ENCODE measurements at places on chromosomes 16 and 17. TPM values are rescaled to one million over a fixed set of nuclear protein-coding genes. Genes with fewer than 3 reads are reported as not detected.
A peak's percentile ranks its signal among the peaks of the same experiment; 100 is the strongest.

PIGL gene
- total RNA-seq = 28.1 TPM

KRT25 gene
- not detected for total RNA-seq

ACE gene
- total RNA-seq = 7.0 TPM

TBC1D28 gene
- total RNA-seq = 0.09 TPM

GPR142 gene
- not detected for total RNA-seq

SKAP1 gene
- 0.30 TPM for total RNA-seq

ASGR2 gene
- 0.30 TPM for total RNA-seq

MRPS7 gene
- 87.5 TPM for total RNA-seq

STX4 gene
- 31.3 TPM for total RNA-seq

PIGW gene
- 15.1 TPM for total RNA-seq

SLC9A5 gene
- total RNA-seq = 10.3 TPM

PROCA1 gene
- total RNA-seq = 31.7 TPM

KRT39 gene
- total RNA-seq = not detected

GRCh38 chr17:43171586-43172487, 823 bp downstream of the NBR1 start:
- no peaks in the 10 kb centered on the region for H3K27me3 ChIP-seq
- DNase-seq = no peak
- no peak overlapping the region for H3K4me3 ChIP-seq
- no peaks in the 10 kb centered on the region for H3K4me1 ChIP-seq
- no peak overlapping the region for H3K27ac ChIP-seq

- no peak for DNase-seq
- no peak overlapping the region for H3K27ac ChIP-seq
- H3K27me3 ChIP-seq = no peaks in the 10 kb centered on the region
Observed at GRCh38 chr17:16150251-16150856, 65.0 kb downstream of the NCOR1 start.

DNA sequence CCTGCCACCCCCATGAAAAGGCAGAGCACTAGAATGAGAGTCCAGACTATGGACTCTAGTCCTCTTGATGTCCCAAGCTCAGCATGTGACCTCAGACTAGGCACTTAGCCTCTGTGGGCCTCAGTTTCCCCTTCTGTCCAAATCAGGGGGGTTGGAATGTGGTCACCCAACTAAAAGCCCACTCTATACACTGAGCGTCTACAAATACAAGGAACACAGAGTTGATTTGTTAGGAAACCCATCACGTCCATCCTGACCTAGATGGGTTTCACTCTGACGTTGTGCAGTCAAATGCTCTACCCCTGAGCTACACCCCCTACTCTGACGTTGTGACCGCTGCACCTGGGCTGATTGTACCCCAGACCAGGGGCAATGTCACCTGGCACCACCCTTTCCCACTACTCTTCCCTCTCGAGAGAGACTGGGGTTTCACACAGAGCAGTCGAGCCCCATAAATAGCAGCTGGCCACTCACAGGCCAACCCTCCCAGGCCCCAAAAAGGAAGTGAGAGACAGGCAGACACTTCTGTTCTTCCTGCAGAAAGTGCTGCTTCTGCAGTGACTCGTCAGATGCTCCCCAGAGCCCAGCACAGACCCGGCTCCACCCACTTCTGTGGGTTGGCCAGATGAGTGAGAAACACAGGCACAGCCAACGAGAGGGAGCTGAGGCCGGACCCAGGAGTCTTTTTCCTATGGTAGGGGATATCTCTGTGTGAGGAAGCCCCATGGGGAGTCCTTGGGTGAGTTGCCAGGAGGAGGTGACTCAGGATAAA, 16.1 kb upstream of the TNFRSF13B start:
- H3K4me1 ChIP-seq = no peaks in the 10 kb centered on the region
- DNase-seq = no peak
- H3K36me3 ChIP-seq = no peaks in the 10 kb centered on the region
- H3K27ac ChIP-seq = no peak overlapping the region

- H3K27me3 ChIP-seq = no peaks in the 10 kb centered on the region
- peaks cover 45% of the 10 kb centered on the region for H3K36me3 ChIP-seq
- H3K27ac ChIP-seq = peak overlapping the region; percentile 22
- H3K4me3 ChIP-seq = no peak overlapping the region
Observed at GRCh38 chr17:20234276-20234675, 225.1 kb downstream of the SPECC1 start.

DNA sequence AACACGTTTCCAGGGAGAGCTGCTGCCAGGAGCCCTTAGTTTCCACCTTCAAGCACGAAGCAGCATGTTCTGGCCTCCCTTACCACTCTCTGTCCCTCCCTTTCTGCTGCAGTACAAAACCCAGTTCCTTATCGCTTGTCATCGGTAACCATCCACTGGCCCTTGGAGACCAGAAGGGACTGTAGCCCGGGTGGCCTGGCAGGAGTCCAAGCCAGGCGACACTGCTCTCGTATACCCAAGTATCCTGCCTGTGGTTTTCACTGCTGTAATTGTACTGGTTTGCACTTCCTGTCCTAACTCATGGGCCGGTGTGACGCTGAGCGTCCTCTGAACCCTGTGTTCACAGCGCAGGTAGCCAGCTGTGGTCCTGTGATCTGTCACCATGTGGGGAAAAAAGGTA, 81.1 kb downstream of the MAF start:
- no peak for DNase-seq
- no peak overlapping the region for H3K4me3 ChIP-seq
- peaks cover 3% of the 10 kb centered on the region for H3K4me1 ChIP-seq
- H3K27me3 ChIP-seq = peaks cover 1% of the 10 kb centered on the region
- no peaks in the 10 kb centered on the region for H3K36me3 ChIP-seq

- no peak for DNase-seq
- no peaks in the 10 kb centered on the region for H3K27me3 ChIP-seq
- H3K4me3 ChIP-seq = no peak overlapping the region
- H3K4me1 ChIP-seq = no peaks in the 10 kb centered on the region
- no peaks in the 10 kb centered on the region for H3K36me3 ChIP-seq
Observed at GRCh38 chr17:43468691-43469139, 15.1 kb upstream of the DHX8 start.

GRCh38 chr16:48447940-48448536, 62.8 kb upstream of the SIAH1 start:
- H3K27ac ChIP-seq = no peak overlapping the region
- no peak for DNase-seq
- no peaks in the 10 kb centered on the region for H3K36me3 ChIP-seq
- no peaks in the 10 kb centered on the region for H3K27me3 ChIP-seq

GRCh38 chr16:17510567-17510966, 39.8 kb upstream of the XYLT1 start:
- no peak overlapping the region for H3K27ac ChIP-seq
- no peak overlapping the region for H3K4me3 ChIP-seq
- peaks cover 8% of the 10 kb centered on the region for H3K27me3 ChIP-seq
- DNase-seq = no peak
- no peaks in the 10 kb centered on the region for H3K4me1 ChIP-seq

- H3K4me3 ChIP-seq = peak overlapping the region; percentile 81
- H3K27ac ChIP-seq = peak overlapping the region; percentile 45
- peak; percentile 81 for DNase-seq
- H3K4me1 ChIP-seq = peaks cover 8% of the 10 kb centered on the region
- H3K36me3 ChIP-seq = no peaks in the 10 kb centered on the region
- no peaks in the 10 kb centered on the region for H3K27me3 ChIP-seq
Observed at GRCh38 chr17:78484271-78485246, 92.6 kb downstream of the DNAH17 start.

GRCh38 chr17:75642784-75643642, 9.8 kb downstream of the SMIM5 start:
- no peak overlapping the region for H3K4me3 ChIP-seq
- no peaks in the 10 kb centered on the region for H3K36me3 ChIP-seq
- peak overlapping the region; percentile 80 for H3K27ac ChIP-seq

DNA sequence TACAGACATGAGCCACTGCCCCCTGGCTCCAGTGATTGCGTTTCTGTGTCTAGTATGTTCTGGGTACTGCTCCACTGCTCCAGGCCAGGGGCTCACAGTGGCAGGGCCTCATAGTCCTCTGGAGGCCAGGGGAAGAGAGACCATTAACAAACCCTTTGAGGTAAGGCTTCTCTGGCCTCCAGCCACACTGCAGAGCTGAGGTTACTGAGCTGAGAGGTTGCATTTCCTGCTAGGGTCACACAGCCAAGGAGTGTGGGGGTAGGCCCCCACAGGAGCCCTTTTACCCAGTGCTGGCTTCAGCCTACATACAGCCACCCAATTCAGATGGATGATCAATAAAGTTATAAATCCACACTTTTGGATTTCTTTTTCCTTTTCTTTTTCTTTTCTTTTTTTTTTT, 50.4 kb upstream of the DLX4 start:
- peaks cover 29% of the 10 kb centered on the region for H3K27me3 ChIP-seq
- DNase-seq = no peak
- H3K4me1 ChIP-seq = peaks cover 15% of the 10 kb centered on the region
- no peak overlapping the region for H3K4me3 ChIP-seq
- H3K27ac ChIP-seq = no peak overlapping the region

GRCh38 chr17:28161311-28161710, 118.8 kb downstream of the NLK start:
- H3K36me3 ChIP-seq = 0 out of 2 replicates have a peak, but pooled peaks cover 5% of the 10 kb centered on the region
- no peaks in the 10 kb centered on the region for H3K27me3 ChIP-seq
- peaks cover 11% of the 10 kb centered on the region for H3K4me1 ChIP-seq
- no peak overlapping the region for H3K27ac ChIP-seq

GRCh38 chr17:2937331-2938003, 125.9 kb downstream of the OR1D5 start:
- peaks cover 13% of the 10 kb centered on the region for H3K36me3 ChIP-seq
- H3K27me3 ChIP-seq = no peaks in the 10 kb centered on the region
- no peak overlapping the region for H3K4me3 ChIP-seq
- DNase-seq = no peak
- peak overlapping the region; percentile 79 for H3K27ac ChIP-seq
- H3K4me1 ChIP-seq = peaks cover 11% of the 10 kb centered on the region

DNA sequence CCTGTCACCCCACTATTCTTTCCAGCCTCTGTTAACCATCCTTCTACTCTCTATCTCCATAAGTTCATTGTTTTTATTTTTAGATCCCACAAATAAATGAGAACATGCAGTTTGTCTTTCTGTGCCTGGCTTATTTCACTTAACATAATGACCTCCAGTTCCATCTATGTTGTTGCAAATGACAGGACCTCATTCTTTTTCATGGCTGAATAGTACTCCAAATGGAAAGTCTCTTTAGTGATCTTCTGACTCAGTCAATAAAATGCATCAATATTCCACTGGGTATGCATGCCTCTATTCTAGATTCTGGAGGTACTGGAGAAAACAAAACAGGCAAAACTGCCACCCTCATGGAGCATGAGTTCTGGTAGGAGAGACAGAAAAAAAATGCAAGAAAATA, 459.0 kb downstream of the XYLT1 start:
- no peaks in the 10 kb centered on the region for H3K27me3 ChIP-seq
- no peak for DNase-seq
- no peak overlapping the region for H3K4me3 ChIP-seq
- H3K4me1 ChIP-seq = no peaks in the 10 kb centered on the region

DNA sequence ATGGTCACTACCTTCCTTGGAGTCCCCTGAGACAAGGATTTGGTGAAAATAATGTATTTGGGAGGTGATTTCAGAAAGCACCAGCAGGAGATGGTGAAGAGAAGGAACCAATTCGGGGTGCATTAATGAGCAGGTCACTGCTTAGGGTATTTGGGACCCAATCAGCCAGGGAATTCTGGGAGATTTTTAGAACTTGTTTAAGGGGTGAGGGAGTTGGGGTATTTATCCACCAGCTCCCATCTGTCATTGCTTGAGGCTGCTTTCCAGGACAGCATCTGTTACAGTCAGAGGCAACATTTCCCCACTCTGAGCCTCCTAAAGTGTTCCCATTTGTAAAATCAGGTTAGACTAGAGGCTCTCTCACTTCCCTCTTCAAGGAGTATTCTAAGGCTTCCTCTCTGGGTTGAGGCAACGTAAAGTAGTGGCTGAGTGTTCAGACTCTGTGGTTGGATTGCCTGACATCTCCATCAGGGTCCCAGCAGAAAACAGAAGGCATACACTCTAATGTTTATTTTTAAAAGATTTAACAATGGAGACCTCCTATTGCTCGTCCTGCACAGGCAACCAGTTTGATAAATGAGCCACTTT, 60.9 kb downstream of the CLEC19A start:
- DNase-seq = no peak
- H3K36me3 ChIP-seq = 0 out of 2 replicates have a peak, but pooled peaks cover 3% of the 10 kb centered on the region
- H3K4me3 ChIP-seq = no peak overlapping the region
- H3K27me3 ChIP-seq = peaks cover 2% of the 10 kb centered on the region

DNA sequence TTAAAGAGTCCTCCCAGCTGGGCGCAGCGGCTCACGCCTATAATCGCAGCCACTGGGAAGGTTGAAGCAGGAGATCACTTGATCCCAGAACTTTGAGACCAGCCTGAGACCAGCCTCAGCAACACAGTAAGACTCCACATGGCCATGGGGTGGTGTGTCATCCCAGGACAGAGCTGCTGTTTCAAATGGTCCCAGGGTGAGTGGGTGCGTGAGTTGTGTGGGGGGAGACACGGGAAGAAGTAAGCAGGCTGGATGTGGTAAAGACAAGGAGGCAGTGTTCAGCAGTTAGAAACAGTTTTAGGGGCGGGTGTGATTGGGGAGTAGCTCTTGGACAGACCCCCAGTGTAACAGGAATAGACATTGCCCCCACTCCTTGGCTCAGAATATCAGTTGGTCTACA, 3.8 kb downstream of the SHPK start:
- H3K4me1 ChIP-seq = peaks cover 10% of the 10 kb centered on the region
- H3K4me3 ChIP-seq = no peak overlapping the region

- H3K4me1 ChIP-seq = peaks cover 18% of the 10 kb centered on the region
- H3K36me3 ChIP-seq = peaks cover 18% of the 10 kb centered on the region
- H3K27me3 ChIP-seq = no peaks in the 10 kb centered on the region
- H3K27ac ChIP-seq = peak overlapping the region; percentile 91
- DNase-seq = peak; percentile 21
- peak overlapping the region; percentile 95 for H3K4me3 ChIP-seq
Observed at GRCh38 chr16:4426021-4426684, 485 bp downstream of the DNAJA3 start.

- no peak for DNase-seq
- H3K4me1 ChIP-seq = peaks cover 45% of the 10 kb centered on the region
- no peak overlapping the region for H3K4me3 ChIP-seq
- H3K36me3 ChIP-seq = no peaks in the 10 kb centered on the region
- no peaks in the 10 kb centered on the region for H3K27me3 ChIP-seq
Observed at GRCh38 chr16:66689282-66689681, 7.3 kb downstream of the CMTM4 start.

GRCh38 chr16:67415872-67416793, at the start of gene ZDHHC1:
TSS of gene ZDHHC1 (minus strand) at chr16:67416477. CDS start at chr16:67407775, 8,702 bp downstream.
- peak; percentile 83 for DNase-seq
- H3K4me3 ChIP-seq = peak within 1 kb of the TSS; percentile 73
- no peaks in the 10 kb centered on the region for H3K36me3 ChIP-seq

- H3K27ac ChIP-seq = no peak overlapping the region
- no peaks in the 10 kb centered on the region for H3K27me3 ChIP-seq
- DNase-seq = no peak
- H3K4me3 ChIP-seq = no peak overlapping the region
Observed at GRCh38 chr16:3959148-3959547, 78.6 kb upstream of the CREBBP start.

DNA sequence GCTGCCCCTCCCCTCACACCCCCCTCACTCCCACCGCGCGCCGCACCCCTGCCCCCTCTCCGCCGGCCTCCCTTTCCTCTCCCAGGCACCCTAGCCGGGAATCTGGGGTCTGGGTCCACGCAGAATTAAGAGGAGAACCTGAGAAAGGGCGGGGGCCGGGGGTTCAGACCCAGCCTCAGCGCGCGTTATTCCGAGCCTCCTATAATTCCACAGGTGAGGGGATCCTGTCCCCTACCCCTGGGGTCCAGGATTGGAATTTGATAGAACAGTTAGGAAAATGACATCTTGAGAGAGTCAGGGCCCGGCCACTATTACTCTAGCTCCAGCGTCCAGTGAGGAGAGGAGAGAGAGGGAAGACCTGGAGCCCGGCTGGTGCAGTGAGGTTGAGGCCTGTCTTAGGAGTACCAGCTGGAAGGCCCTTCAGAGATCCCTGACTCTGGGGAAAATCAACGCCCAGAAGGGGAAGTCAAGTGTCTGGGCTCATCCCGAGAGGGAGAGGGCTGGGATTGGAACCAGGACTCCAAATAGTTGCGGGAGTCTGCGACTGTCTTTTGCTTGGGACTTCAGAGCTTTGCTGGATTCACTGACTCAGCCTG, 17.3 kb downstream of the GRB7 start:
- H3K4me3 ChIP-seq = peak overlapping the region; percentile 61
- peaks cover 51% of the 10 kb centered on the region for H3K4me1 ChIP-seq
- H3K27ac ChIP-seq = peak overlapping the region; percentile 39
- DNase-seq = peak; percentile 24
